GM13977 (cell line): ENCODE measurements at places on chromosomes 4 and X.
A peak's percentile ranks its signal among the peaks of the same experiment; 100 is the strongest.

DNA sequence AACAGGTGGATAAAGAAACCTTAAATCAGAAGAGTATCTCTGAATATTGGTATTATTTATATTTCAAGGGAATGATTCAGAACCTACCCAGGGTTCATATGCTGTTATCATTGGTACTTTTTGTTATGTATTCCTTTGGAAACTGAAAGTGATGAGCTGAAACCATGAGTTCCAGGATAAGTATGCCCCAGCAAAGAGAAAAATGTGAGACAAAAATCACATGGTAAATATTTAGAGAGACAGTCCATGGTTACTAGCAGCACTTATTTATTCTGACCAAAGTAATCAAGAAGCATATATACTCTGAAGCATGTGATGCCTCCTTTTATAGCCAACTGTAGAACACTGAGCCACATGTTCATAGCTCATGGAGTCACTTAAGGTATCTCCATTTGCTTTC is 277.7 kb downstream of the ARAP2 start:
- no peak for DNase-seq

DNA sequence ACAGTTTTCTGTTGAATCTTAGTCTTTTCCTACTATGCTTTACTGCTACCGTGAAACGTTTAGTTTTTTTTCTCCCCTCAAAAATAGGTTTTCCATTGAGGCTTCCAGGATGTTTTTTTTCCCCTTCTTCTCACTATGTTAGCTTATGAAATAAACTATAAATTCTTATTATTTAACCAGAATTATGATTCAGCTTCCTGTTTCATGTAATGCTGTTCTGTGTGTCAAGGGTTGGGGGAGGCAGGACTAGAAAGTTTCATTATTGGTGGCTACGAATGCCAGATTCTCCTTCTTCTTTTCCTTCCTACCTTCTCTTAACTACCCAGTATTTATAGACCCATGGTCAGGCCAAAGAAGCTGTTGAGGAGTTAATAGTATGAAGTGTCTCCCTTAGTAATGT is 11.8 kb downstream of the CLCN5 start:
- no peak for DNase-seq

DNA sequence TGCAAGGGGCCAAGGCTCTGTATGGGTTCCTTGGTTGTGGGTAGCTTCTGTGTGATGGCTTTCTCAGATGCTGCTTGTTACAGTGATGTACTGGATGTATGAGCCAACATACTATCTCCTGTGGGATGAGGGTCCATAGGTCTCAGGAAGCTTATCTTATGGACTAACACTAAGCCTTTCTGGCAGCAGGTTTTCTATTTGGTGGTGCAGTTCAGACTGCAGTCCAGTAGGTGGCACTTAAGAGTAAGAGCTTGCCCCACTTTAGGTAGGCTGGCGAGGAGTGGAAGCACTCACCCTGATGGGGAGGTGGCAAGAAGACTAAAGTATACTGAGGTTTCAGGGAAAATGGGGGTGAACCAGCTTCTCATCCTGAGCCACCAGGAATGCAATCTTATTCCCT is 306.7 kb upstream of the MAOA start:
- DNase-seq, result peak; percentile 22

DNA sequence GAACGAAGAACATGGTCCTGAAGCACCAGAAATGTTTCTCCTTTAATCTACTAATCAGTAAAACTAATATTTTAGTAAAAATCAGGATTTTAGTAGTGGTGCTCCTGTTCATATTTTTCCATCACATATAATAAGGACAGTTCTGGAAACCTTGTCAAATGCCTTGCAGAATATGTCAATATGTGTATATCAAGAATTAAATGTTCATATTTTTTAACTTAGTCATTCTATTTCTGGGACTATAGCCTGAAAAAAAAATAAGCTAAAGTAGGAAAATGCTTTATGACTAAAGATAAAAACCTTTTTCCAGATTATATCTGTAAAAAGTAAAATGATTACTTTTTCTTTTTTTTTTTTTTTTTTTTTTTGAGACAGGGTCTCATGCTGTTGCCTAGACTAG is 65.1 kb downstream of the MAB21L2 start:
- no peak for DNase-seq

- DNase-seq, result no peak
Measured at GRCh38 chrX:44946771-44947170, 73.8 kb downstream of the KDM6A start.

- no peak for DNase-seq
Measured at GRCh38 chr4:142331646-142332045, 514.5 kb downstream of the INPP4B start.

DNA sequence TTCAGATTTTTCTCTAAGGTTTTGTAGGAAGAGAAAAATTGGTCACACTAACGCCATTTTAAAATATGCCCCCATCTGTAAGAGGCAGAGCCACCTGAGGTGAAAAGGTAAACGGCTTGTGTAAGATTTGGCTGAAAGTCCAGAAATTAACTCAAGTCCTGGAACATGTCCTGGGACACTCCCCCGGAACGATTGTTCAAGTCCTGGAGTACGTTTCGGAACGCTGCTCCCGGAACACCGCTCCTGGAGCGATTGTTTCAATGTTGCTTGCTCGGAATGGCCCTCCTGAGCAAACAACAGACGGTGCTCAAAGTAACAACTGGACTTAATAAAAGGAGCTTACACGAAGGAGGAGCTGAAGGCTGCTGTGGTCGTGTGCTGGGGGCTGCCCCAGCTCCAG is 796.5 kb upstream of the SLIT2 start:
- DNase-seq, result no peak

- no peak for DNase-seq
Measured at GRCh38 chr4:101326576-101326975, 20.8 kb downstream of the PPP3CA start.

DNA sequence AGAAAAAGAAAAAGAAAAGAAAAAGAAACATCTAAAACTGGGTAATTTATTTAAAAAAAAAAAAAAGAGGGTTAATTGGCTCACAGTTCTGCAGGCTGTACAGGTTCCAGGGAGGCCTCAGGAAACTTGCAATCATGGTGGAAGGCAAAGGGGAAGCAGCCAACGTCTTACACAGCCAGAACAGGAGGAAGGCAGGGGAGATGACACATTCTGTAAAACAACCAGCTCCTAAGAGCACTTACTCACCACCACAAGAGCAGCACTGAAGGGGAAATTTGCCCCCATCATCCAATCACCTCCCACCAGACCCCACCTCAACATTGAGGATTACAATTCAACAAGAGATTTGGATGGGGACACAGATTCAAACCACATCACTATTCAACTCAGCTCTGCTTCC is 36.8 kb upstream of the TMEM184C start:
- no peak for DNase-seq

DNA sequence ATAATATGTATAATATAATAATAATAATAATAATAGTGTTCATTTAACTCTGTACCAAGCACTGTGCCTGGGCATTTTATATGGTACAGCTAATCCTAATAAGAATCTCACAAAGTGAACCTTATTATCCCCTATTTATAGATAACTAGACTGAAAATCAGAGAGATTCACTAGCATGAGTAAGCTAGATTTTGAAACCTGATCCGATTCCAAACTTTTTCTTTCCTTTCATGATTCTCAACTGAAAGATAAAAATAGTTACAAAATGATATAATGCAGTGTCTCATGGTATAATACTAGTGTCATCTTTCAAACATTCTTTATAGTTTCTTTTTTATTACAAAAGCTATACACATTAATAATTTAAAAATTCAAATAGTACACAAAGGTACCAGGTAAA is 55.9 kb upstream of the RNF128 start:
- DNase-seq, result no peak

DNA sequence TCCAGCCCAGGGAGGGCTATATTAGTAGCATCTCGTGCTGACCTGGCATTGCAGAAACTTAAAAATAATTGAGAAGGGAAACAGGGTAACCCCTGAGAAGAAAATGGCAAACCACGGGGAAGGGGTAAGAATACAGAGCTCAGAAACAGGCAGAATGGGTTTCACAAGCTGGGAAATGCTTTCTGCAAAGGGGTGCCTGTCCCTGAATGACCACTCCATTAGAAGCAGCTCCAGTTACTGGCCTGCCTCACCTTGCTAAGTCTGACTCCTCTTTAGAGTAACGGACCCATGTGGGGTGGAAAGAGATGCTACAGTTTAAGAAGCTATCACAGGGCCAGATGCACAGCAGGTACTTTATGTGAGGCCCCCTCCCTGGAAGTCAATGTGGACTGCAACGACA is 2.5 kb downstream of the WDR1 start:
- DNase-seq, result no peak

DNA sequence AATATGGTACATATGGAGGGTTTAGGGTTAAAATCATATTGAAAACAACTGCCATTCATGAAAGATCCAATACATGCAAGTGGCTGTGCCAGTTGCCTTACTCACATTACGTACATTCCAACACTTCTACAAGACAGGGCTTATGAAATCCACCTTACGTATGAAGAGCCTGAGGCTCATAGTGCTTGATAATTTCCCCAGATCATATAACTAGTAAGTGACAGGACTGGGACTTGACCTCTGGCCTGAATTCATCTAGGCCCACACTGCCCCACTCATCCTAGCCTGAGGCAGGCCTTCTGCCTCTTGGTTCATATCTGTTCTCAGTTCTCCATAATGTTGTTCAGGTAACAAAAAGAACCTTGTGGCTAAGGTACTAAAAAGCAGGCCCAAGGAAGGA is 226.3 kb downstream of the FGF13 start:
- no peak for DNase-seq

DNA sequence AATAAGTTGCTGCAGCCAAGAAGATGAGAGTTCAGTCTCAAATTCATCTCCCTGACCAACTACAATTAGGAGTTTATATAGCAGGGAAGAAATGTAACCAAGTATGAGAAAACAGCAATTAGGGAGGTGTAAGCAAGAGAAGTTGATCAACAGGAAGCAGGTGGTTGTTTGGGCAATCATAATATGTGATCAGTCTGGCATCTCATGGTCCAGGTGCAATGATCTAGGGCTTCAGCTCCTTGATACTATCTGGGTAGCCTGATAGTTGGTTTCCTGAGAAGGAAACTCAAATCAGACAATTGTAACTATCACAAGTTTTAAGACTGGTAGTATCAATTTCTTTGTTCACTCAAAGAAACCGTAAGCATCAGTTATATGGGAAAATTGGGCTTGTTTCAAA is 1574.3 kb upstream of the PABPC4L start:
- DNase-seq, result no peak

GRCh38 chr4:182680234-182680653 is 236.9 kb downstream of the DCTD start:
- no peak for DNase-seq

DNA sequence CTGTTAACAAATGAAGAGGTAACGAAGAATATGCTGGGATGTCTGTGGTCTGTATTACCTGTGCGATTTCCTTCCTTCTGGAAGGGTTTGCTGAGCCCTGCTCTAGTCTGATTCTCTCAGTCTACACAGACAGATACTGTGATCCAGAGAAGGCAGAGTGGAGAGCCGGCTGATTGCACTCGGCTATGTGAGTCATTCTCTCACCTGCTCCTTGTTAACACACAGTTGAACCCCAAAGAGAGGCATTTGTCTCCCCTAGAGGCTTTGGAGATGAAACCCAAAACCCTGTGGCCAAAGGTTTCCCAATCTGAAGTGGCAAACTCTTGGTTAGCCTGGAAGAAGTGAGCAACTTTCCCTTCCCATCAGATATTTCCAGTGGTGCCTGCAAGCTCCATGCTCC is 78.1 kb upstream of the GPC4 start:
- no peak for DNase-seq

DNA sequence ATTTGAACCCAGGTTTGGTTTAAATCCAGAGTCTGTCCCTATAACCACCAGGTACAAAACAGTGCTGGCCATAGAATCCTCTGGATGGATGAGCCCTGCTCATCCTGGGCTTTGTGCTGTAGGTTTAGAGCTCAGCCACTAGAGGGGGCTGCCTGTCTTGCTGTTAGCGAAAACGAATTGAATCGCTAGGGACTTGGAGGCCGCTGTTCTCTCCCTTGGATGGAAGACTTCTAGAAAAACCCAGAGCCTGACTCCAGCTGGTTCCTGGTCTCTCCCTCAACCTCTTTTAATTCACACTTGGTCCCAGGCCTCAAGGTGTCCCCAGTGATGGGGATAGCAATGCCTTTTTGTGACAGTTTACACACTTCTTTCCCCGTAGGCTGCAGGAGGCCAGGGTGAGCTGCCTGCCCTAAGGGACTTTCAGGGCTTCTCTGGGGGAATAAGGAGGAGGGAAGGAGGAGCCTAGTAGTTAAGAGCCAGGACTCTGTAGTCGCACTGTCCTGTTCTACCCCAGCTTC is 8.7 kb downstream of the RIPPLY1 start:
- peak; percentile 34 for DNase-seq

DNA sequence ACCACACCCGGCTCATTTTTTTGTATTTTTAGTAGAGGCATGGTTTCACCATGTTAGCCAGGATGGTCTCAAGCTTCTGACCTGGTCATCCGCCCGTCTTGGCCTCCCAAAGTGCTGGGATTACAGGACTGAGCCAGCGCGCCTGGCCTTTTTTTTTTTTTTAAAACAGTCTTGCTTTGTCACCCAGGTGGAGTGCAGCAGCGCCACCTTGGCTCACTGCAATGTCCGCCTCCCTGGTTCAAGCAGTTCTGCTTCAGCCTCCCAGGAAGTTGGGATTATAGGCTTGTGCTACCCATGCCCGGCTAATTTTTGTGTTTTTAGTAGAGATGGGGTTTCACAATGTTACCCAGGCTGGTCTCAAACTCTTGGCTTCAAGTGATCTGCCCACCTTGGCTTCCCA is 28.9 kb downstream of the ZFX start:
- DNase-seq, result no peak

- DNase-seq, result no peak
Measured at GRCh38 chrX:40090050-40090804, 7.5 kb downstream of the BCOR start.

DNA sequence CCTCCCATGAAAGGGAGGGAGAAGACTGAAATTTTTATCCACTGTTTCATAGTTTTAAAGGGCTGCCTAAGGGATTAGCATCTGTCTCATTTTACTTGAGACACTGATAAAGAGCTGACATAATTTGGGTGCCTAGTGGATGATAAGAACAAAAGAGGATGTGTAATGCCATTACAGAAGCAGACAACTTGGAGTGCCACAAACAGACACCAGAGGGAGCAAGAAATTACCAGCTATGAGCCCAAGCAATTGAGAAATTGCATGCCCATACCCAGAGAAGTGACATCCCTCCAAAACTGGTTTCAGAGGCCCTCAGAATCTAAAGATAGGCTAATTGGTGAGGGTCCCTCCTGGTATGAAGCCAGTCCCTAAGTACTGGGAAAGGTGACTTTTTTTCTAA is 38.5 kb upstream of the POU3F4 start:
- peak; percentile 31 for DNase-seq

GRCh38 chr4:8162625-8163024 is 4.0 kb upstream of the ABLIM2 start:
- DNase-seq, result no peak

DNA sequence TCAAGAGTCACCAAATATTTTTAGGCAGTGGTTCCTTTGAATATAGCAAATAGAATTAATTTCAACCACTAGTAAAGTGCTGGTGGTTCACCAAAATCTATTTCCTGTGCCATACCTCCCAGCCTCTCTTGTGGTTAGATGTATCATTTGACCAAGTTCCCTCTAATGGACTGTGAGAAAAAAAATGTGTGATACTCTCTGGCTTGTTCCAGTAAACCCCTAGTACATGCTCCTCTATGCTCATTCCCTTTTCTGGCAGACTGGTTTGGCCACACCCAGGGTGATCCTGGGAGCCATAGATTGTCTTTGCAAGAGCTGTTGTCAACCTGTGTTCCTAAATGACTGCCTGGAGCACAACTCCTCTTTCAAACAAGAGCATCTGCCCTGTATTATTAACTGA is 109.5 kb downstream of the FRAS1 start:
- no peak for DNase-seq
